Fibroblast of skin of right biceps (primary cell): ENCODE measurements at places on chromosomes 2 and 18.
A peak's percentile ranks its signal among the peaks of the same experiment; 100 is the strongest.

- no peak for DNase-seq
Observed at GRCh38 chr2:227214622-227215041, 50.2 kb downstream of the COL4A3 start.

GRCh38 chr2:151052850-151053660 is 208.6 kb downstream of the RBM43 start:
- DNase-seq, result no peak

DNA sequence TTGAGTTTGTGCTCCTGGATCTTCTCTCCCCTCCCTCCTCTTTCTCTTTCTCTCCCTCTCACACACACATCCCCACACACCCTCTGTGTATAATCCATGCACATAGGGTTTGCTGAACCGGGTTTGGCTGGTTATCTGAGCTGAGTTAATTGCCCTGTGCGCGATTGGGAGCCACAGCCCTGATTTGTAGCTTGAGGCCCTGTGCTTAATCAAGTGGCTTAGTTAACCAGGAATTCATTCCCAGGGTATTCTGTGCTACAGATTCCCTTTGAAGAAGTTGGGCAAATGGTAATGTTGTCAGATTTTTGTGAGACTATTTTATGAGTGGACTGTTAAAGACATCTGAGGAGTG is 6.2 kb downstream of the PARD3B start:
- no peak for DNase-seq

GRCh38 chr2:9972621-9973479 is 21.4 kb downstream of the GRHL1 start:
- DNase-seq, result peak; percentile 46

DNA sequence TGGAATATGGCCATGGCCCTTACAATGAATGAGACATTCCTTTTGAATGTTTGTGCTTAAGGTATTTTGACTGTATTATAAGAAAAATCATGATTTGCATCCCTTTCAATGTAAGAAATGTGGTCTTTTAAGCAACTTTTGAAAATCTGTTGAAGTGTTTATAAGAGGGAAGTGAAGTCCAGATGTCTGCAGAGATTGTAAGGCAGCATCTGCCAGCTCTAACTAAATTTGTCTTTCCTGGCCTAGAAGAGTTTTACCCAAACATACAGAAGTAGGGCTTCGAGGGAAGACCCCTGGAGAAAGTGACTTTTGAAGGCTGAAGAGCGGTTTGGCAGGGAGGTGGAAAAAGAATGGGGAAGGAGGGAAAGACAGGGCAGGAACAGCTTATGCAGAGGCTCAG is 12.2 kb downstream of the EML6 start:
- DNase-seq, result no peak

GRCh38 chr2:61181382-61182058 is 19.5 kb downstream of the C2orf74 start:
- no peak for DNase-seq

- no peak for DNase-seq
Observed at GRCh38 chr2:204127238-204127637, 190.7 kb downstream of the ICOS start.

GRCh38 chr18:78688916-78689315 is 290.7 kb upstream of the SALL3 start:
- DNase-seq, result no peak

DNA sequence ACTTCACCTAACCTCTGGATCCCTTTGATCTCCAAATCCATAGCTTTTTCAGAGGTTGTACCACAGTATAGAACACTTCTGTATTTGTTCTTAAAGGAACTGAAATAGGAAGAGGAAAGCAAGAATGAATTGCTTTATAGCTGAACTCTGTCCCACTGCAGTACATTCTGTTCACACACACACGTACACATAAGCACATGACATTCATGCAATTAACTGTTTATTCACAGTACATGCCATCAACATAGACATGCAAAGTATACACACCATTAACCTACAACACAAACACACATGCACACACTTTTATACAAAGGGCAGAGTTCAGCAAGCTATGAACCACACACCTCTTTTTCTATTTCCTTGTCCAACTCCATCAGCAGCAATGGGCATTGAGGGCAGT is 43.2 kb downstream of the MRPL33 start:
- DNase-seq, result no peak

- DNase-seq, result peak; percentile 44
Observed at GRCh38 chr2:127220102-127220767, at the start of gene CYP27C1. CYP27C1 (minus strand) TSS chr2:127220299; CDS start chr2:127220270, 29 bp downstream.

- DNase-seq, result no peak
Observed at GRCh38 chr2:80591233-80591632, 286.7 kb upstream of the LRRTM1 start.

GRCh38 chr2:239160226-239161143 is 240.3 kb downstream of the HDAC4 start:
- DNase-seq, result no peak

GRCh38 chr2:40803900-40804299 is 352.0 kb upstream of the SLC8A1 start:
- no peak for DNase-seq

DNA sequence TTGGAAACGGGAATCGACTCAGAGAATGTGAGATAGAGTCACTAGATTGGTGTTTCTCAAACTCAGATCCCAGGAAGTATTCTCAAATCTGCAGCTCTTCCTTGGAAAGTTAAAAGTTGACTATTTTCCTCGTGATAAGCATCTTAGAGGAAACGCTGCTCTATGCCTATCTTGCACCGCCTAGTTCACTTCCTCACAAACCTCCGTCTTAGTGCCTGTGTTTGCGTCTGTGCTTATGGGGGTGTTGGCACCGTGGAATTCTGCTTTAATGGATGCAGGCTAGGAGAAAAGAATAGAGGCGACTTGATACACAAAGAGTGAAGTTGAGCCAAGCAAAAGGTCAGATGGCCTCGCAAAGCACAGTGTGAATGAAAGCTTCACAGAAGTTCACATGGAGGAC is 255.3 kb upstream of the ID2 start:
- DNase-seq, result no peak

- no peak for DNase-seq
Observed at GRCh38 chr18:46764586-46764985, 7.7 kb upstream of the ST8SIA5 start.

DNA sequence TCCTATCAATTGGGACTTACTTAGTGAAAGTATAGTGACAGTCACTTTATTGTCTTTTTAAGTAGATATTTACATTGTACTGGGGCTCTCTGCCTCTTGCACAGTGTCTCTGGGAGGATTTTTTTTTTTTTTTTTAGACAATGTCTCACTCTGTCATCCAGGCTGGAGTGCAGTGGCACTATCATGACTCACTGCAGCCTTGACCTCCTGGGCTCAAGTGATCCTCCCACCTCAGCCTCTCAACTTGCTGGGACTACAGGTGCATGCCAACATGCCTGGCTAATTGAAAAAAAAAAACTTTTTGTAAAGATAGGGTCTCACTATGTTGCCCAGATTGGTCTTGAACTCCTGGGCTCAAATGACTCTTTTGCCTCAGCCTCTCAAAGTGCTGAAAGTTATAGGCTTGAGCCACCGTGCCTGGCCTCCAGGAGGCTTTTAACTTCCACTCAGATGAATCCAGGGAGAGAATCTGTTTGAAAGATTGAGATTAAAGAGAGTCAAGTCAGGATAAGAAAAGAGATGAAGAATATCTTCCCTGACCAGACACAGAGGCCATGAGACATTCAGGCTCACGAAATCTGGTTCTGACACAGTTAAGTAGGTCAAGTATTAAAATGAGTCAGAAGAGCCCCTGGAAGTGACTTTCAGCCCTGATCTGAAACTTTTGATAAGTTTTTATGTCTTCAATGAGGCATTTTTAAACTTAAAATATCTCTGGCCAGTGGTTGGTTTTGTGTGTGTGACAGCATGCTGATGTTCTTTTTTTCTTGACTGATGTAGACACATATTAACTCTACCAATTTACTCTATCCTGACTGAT is 18.3 kb downstream of the ARHGEF33 start:
- no peak for DNase-seq

GRCh38 chr2:74925361-74925786 is 33.1 kb upstream of the POLE4 start:
- no peak for DNase-seq

- DNase-seq, result no peak
Observed at GRCh38 chr2:161420406-161421074, 4.4 kb downstream of the TBR1 start.

DNA sequence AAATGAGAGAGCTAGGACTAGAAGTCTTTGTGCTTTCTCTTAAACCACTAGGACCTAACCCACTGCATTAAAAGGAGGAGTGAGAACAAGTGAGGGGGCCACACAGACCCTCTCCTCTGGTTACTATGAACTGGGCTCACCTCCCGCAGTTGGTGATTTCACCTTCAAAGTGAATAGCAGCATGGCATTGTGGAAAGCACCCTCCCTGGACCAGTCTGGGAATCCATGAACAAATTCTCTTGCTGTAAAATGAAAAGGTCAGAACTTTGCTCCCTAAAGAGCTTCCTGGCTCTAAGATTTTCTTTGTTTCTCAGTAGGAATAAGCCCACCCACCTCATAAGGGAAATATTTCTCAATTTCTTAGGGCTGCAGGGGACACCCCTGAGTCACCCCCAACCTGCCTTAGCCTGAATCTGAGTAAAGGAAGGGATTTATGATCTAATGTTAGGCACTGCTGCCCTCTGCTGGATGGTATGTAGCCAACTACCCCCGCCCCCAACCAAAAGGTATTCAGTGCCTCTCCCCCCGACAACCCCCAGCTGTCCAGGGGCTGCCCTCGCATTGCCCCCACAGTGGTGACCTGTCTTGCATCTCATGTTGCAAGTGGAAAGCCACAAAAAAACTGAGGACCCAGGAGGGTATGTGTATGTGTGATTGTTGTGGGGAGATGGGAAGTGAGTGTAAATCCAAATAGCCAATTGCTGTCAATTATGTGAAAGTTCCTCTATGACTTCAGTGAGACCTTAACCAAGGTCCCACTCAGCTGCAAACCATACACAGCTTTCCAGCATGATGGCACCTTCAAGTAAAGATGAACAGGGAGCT is 230.9 kb upstream of the SLC14A2 start:
- DNase-seq, result peak; percentile 67

DNA sequence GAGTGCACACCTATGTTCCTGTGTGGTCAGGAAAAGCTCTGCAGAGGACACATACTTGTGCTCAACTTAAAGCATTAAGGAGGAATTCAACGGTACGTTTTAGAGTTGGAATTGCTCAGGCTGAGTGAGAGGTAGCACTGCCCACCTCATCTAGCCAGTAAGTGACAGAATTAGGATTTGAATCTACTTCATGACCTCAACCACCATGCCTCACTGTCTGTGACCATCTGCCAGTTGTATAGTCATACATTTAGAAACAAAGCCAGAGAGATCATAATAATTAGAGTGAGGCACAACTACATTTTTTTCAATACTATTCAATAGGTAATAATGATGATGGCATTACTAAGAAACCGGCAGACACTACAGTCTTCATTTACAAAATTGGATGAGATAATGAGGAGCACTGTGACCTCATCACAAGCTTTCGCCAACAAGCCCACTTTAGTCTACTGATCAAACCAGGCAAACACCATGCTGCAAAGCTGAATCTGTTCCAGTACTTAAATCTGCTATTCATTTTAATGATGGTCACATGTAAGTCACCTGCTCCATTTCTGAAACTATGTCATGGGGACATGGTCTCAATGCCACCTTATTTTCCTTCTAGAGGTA is 1018.4 kb downstream of the TMEM182 start:
- no peak for DNase-seq

DNA sequence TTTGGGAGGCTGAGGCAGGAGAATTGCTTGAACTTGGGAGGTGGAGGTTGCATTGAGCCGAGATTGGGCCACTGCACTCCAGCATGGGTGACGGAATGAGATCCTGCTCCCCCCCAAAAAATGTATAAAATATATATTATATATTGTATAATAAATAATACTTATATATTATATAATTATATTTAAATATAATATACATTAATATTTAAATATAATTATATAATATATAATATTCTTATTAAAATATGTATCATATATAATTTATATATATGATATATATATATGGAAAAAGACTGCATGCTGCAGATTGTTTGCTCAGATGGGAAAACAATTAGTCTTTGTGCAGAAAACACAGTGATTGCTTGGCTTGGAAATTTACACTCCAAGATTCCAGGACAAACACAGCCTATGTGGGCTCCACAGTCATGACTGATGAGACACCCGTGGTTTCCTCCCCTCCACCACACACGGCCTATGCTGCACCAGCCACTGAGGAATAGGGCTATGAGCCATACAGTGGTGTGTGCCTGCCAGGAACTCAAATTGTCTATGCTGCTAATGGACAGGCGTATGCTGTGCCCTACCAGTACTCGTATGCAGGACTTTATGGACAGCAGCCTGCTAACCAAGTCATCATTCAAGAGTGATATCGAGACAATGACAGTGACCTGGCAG is 30.0 kb downstream of the PMAIP1 start:
- DNase-seq, result peak; percentile 72

DNA sequence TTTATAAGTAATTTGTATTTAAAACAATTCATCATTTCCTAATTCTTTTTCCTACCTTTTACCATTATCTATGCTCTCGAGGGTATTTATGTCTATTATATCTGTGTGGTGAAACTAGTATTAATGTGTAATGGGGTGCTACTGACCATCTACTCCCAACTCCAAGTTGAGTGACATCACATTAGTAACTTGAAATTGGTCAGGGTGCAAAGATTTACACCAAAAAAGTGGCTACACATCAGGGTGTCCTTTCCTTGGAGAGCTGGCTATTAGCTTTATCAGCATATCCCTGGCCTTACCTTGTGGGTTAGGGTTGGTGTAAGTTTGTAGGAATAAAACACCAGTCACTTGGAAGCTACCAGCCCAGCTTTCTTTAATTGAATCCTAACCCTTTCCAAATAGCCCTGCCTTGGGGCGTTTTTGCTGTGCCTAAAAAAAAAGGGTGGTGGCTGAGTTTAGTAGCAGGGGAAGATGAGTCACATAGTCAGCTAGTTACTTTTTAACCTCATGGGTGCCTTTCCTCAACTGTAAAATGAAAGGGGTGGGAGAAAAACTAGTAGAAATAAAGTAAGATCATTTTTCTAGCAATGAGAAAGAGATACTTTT is 14.0 kb downstream of the ANXA4 start:
- DNase-seq, result peak; percentile 54

DNA sequence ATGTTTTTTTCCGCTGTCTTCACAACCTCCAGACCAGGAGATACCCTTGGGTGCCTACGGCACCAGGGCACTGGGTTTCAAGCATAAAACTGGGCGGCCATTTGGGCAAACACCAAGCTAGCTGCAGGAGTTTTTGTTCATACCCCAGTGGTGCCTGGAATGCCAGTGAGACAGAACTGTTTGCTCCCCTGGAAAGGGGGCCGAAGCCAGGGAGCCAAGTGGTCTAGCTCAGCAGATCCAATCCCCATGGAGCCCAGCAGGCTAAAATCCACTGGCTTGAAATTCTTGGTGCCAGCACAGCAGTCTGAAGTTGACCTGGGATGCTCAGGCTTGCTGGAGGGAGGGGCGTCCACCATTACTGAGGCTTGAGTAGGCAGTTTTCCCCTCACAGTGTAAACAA is 265.3 kb upstream of the ZEB2 start:
- DNase-seq, result no peak

GRCh38 chr2:223967981-223968380 is 10.7 kb downstream of the MRPL44 start:
- peak; percentile 80 for DNase-seq
